Stimulated activated CD8-positive, alpha-beta memory T cell treated with anti-CD3 and anti-CD28 coated beads, Interleukin-15, amount 100 ng/mL, for 4 hours (primary cell): ENCODE measurements at places on chromosomes 1 and 21.

GRCh38 chr1:13224480-13225060, 1.4 kb downstream of the PRAMEF18 start:
- DNase-seq: no peak

GRCh38 chr1:115283681-115284146, 54.3 kb downstream of the NGF start:
- DNase-seq: no peak

DNA sequence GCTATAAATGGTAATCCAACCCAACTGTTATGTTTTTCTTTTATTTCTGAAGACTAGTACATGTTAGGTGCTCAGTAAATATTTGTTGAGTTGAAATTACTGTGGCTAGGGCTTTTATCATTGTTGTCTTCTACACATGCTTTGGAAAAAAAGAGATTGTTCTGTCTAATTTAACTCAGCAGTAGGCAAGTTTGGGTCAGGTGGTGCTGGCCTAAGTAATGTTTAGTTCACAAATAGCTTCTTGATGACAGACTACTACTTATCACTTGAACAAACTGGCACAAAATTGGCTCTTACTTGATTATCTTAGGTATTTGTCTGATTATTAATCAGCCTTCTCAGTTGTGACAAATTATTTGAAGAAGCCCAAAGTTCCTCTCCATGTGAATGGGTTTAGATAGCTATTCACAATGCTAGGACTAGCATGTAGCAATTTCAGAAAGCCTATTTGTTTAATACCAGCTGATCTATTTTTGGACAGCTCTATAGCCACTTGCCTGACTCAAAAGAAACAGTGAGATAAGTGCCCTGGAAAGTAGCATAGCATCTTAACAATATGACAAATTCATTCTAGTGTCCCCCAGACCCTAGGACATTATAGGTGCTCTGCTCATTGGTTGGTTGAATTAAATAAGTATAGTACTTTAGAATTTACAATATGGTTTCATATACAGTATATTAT, 32.6 kb downstream of the TMEM200B start:
- no peak for DNase-seq

DNA sequence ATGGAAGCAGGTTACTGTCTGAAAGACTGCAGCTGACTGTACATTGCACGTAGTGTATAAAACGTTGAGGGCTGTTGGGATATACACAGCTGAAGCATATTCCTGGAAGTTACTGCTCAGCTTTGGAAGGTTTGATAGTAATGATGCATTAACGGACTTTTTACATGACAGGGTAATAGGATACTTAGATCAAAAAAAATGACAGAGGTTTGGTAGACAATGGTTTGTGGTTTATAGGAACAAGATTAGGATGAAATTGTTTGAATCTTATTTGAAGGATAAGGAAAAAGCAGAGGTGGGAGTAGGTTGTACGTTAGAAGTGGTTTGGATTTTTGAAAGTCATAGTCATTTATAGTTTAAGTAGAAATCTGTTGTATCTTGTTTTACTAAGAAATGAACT, 33.0 kb downstream of the ADGRL2 start:
- no peak for DNase-seq

DNA sequence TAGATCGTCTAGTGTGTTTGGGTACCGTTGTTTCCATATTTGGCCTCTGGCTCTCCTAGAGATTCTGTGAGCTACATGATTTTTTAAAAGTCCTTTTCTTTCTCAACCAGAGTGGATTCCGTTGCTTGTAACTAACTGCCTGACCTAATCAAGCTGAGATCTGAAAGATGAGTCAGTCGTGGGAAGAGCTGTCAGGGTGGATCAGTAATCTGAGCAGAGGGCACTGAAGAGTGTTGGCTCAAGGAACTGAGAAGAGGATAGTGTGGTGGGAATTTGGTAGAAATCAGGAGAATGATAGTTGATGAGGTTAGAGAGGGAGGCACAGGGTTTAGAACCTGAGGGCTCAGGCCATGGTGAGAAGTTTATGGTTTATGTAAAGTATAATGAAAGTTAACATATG, 52.2 kb downstream of the TRAF5 start:
- DNase-seq: no peak

DNA sequence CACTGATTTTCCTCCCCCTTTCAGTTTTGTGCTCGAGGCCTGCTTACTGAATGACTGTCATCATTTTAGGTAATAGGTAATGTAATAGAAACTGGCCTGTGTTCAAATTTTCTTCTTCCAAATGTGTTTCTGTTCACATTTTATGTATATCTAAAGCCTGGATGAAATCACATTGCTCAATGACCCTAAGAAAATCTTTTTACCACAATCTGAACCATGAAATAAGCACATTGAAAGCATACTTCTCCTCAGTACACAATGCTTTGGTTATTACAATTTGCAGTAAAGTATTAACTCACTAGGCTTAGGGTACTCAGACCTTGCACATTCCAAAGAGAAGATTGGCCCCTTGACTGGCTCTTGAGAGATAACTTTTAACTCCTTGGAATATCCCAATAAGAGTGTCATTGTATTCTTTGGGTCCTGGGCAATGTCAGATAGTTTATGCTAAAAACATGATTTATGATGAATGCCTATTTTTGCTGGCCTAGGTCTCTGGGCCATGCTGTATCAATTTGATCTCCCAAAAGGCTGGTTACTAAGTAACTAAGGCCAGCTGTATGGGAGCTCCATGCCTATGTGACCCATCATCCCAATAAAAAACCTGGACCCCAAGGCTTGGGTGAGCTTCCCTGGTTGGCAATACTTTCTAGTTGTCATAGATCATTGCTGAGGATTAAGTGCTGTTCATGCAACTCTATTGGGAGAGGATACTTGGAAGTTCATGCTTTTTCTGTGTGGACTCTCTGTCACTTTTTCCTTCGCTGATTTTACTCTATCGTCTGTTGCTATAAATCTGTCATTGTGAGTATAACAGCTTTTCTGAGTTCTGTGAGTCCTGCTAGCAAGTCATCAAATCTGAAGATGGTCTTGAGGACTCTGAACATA, 293.9 kb downstream of the GRIK1 start:
- DNase-seq: no peak

DNA sequence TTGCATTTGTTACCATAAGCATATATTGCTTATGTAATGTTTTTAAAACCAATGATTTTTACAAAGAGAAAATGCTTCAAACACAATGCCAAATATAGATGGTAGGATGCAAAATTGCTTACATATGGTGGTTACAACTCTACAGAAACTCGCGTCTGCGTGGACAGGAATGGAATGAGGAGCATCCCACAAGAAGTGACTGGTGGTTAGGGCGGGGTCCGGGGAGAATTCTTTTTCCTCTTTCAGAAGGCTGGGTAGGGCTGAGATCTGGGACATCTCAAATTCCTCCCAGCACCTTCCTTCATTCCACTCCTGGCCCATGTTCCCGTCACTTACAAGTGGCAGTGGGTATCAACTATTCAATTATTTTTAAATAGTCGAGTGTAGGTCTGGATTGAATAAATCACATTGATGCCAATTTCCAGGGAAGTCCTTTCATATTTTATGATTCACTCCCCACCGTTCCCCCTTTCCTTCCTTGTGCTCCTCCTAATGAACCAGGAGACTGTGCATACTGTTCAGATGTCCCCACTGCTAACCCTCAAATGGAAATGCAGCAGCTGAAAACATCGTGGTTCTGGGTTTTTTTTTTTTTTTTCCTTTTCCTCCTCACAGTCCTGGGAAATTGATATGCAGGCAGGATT, 174.5 kb upstream of the POU3F1 start:
- no peak for DNase-seq

GRCh38 chr1:62093261-62093660, 101.4 kb upstream of the L1TD1 start:
- DNase-seq: no peak

DNA sequence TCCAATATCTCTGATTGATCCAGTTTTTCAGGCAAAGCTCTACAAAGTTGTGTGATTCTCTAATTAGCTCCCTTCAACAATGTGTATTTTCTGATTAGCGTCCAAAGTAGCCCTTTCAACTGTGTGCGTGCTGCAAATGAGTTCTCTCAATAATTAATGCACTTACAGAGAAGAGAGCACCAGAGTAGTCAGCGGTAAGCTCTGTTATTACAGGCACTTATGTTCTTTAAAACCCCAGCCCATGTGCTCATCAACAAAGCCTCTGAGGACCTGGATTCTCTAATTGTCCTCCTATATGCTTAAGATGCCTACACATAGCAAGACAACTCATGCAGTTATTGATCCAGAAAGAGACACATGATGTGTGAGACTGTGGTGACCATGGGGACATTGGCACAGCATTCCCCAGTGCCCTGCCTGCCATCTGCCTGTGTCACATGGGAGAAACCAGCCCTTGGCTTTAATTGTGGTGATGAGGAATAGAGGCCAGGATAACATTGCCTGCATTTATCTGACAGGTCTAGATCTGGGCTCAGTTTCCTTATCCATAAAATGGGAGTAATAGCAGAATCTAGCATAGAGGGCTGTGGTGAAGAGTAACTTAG, 151.7 kb downstream of the PCP4 start:
- DNase-seq: no peak

DNA sequence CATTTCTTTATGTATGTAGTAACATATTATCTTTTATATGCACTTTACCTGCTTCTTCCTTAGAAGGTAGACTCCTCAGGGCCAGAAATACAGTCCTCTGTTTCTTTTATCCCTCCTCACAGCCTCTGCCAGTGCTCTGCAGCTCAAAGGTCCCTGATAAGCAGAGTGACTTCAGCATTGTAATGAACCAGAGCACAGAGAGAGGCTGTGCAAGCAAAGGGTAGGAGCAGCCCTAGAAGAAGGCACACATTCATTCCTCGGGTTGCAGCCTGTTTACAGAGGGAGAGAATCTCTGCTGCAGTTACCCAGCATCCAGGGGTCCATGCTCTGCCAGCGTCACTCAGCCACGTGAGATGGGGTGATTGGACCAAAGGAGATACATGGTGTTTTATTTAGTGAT, 101.1 kb downstream of the RHOU start:
- no peak for DNase-seq

- DNase-seq: no peak
Observed at GRCh38 chr1:84037758-84038611, 39.1 kb upstream of the TTLL7 start.

DNA sequence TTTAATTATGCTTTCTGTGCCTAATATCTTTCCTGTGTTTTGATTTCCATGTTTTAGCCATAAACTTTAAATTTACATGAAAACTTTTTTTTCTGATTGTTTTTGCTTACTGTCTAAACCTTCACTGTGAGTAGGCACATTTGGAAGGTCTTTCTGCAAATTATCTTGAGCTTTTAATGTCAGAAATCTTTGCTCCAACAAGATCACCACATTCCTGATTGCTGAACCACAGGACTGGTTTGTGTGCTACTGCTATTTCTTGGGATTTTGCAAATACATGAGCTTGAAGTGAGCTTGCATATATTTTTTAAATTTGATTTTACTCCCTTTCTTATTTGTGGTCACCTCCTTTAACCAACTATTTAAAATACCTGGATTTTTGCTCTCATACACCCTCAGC, 61.3 kb downstream of the PTBP2 start:
- DNase-seq: no peak

GRCh38 chr1:220487297-220487820, 40.6 kb upstream of the MARK1 start:
- DNase-seq: no peak

- DNase-seq: no peak
Observed at GRCh38 chr1:227913764-227914721, 33.7 kb downstream of the WNT9A start.

- DNase-seq: no peak
Observed at GRCh38 chr1:40184193-40184592, 23.0 kb downstream of the RLF start.

GRCh38 chr1:167716000-167716271, 5.8 kb upstream of the MPZL1 start:
- no peak for DNase-seq

DNA sequence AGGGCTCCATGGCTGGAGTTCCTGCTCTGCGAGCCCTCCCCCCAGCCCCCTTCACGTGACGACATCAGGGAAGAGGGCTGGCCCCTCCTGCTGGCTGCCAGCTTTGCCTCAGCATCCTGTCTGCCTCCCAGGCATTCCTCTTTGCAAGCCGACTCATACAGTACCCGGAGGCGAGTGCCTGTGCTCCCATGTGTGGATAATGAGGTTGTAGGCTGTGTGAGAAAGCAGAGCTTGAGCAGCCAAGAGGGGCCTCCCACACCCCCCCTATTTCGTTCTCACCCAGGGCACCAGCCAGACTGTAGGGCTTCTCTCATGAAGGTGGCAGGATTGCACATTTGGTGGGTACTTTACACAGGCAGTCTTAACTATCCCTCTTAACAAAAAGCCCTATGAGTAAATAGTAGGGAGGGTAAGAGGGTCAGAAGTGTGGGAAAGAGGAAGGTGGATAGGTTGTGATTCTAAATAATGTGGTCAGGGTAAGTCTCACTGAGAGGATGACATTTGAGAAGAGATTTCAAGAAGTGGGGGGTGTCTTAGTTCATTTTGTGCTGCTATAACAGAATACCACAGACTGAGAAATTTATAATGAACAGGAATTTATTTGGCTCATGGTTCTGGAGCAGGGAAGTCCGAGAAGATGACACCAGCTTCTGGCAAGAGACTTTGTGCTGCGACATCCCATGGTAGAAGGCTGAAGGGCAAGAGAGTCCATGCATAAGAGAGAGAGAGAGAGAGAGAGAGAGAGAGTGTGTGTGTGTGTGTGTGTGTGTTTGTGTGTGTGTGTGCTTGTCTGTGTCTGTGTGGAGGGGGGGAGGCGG, 113.5 kb downstream of the OMA1 start:
- no peak for DNase-seq

DNA sequence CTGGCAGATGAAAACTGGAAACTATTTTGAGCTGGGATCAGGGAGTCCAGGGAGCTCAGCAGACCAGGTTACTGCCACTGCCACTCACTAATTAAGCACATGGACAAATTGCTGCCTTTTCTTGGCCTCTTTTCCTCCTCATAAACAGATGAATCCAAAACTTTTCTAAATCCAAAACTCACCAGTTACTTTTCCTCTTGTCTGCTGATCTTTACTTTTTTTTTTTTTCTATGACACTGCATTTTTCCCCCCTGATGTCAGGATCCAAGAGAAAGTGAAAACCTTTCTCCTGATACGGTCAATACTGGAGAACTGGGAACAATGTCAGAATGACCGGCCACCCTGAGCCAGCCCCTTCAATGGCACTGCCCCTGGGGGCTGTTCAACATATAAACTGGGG, 405.8 kb downstream of the DUSP10 start:
- DNase-seq: no peak

DNA sequence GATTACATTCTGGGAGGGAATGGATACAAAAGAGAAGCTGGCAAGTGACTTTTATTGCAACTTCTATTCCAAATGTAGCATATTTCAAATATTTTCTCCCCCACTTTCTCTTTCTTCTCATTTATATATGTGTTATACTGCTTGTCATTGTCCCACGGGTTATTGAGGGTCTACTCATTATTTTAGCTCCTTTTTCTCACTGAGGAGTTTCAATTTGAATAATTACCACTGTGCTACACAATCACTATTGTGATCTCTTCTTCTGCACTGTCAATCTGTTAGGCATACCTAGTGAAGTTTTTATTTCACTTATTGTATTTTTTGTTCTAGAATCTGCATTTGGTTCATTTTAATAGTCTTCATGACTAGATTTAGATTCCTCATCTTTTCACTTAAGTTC, 339.7 kb downstream of the PTPRC start:
- no peak for DNase-seq

GRCh38 chr1:168966217-168966616, 140.3 kb upstream of the ATP1B1 start:
- DNase-seq: no peak

- DNase-seq: no peak
Observed at GRCh38 chr1:32066489-32066873, 6.3 kb upstream of the TMEM39B start.
